D341Med (cell line): ENCODE measurements at places on chromosomes 2 and 18.

GRCh38 chr2:22784566-22784965 is 600.4 kb upstream of the KLHL29 start:
- DNase-seq = no peak

GRCh38 chr18:73283032-73283431 is 415.2 kb upstream of the NETO1 start:
- no peak for DNase-seq

- no peak for DNase-seq
Observed at GRCh38 chr2:37654419-37654818, 17.0 kb downstream of the CDC42EP3 start.

DNA sequence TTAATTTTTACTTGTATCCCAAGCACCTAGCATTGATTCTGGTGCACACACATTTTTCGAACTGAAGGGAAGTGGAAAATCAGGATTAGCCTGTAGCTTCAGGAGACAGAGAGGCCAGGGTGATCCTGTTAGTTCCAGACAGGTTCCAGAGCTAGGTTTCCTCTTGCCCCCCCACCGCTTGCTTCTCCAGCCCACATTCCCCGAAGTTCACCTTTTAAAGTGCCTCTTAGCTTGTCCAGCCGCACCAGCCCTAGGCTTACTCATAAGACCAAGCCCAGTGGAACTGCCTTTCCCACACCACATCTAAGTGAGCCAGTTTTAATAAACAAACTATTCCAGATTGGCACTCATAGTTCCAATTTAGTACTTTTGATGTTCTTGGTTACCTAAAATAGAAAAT is 898.6 kb upstream of the KLHL29 start:
- no peak for DNase-seq

- no peak for DNase-seq
Observed at GRCh38 chr2:192327576-192327975, 132.8 kb upstream of the TMEFF2 start.

- DNase-seq = no peak
Observed at GRCh38 chr2:126600742-126601141, 55.2 kb upstream of the GYPC start.
